OCI-LY7 (cell line): ENCODE measurements at places on chromosomes 3 and 15. TPM values are rescaled to one million over a fixed set of nuclear protein-coding genes. Genes with fewer than 3 reads are reported as not detected.

DNA sequence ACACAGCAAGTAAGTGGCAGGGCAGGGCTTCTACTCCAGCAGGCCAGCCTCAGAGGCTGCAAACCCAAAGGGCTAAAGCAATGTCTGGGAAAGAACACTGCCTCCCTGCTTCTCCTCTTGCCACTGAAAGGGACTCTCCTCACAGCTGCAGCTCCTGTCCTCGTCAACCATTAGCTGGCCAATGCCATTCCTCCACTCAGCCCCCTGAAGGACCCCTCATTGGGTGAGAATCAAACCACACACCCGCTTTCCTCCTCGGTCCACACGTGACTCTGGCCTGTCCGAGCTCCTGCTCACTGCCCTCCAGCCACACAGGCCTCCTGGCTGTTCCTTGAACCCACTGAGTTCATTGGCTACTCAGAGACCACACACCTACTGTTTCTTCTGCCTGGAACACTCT is 253.7 kb upstream of the TLE3 start:
- no peak for DNase-seq

- DNase-seq = no peak
These were observed 15.6 kb downstream of the EOGT start for GRCh38 chr3:68997887-68998286.

DNA sequence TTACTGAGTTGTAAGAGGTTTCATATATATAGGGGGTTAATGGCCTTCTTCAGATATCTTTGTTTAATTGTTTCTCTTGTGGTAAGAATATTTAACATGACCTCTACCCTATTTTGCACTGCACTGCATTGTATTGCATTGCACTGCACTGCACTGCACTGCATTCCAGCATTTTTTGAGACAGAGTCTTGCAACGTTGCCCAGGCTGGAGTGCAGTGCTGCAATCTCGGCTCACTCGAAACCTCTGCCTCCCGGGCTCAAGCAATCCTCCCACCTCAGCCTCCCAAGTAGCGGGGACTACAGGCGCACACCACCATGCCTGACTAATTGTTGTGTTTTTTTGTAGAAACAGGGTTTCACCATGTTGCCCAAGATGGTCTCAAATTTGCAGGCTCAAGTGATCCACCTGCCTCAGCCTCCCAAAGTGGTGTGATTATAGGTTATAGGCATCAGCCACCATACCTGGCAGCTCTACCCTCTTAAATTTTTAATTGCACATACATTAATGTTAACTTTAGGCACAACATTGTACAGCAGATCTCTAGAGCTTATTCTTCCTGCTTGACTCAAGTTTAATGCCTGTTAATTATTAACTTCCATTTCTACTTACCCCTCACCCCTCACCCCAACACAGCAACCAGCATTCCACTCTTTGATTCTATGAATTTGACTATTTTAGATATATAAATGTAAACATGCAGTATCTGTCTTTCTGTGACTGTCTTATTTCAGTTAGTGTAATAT is 38.4 kb downstream of the NEDD4 start:
- no peak for DNase-seq

CYB561D2 gene
- 17.8 and 18.7 TPM in 2 replicates for total RNA-seq

GRCh38 chr3:148246291-148246923 is 451.3 kb upstream of the AGTR1 start:
- no peak for DNase-seq

DNA sequence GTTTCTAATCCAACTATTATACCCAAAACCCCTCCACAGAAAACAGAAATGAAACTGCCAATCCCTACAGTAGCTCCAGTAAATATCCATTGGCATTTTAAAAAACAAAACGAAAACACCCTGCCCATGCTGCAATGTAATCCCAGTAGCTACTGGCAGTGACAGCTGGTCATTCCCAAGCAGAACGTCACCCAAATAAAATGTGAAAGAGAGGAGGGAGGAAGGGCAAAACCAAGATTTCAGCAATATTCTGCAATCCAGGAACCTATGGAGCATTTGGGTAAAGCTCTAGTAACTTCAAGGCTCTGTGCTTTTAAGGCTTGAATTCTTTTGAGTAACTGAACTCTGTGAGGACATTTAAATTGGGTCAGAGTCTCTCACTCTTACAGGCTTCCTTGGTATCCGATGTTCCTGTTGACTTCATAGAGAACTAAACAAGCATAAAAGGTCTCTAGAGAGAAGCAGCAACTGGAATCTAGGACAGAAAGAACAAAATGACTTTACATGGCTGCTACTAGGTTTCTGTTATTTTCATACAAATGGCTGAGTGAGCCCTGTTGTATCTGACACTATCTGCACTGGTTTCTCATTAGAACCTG is 136.2 kb downstream of the TNIK start:
- no peak for DNase-seq

ERICH6 gene
- total RNA-seq = 0.38 TPM in 1 of 2 replicates, not detected in the other

BOC gene
- total RNA-seq = not detected in 2 replicates

GRCh38 chr3:147185781-147186180 is 220.6 kb downstream of the ZIC4 start:
- no peak for DNase-seq

DNA sequence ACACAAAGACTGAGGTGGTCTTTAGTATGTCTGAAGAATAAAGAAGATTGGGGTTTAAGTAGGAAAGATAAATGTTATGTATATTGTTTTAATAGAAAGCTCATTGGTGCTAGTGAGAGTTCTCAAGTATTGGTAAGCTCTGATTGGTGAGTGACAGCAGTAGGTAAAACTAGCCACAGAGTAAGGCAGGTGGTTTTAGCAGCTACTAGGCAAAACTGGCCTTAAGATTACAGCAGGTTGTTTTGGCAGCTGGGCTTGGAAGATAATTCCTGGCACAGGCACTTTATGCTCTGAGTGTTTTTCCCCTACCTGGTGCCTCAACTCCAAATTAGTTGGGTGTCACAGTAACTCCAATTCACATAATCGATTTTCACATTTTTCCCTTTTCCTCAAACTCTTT is 66.3 kb downstream of the STAG1 start:
- no peak for DNase-seq

IRAK2 gene
- total RNA-seq = 1.2 and 1.4 TPM in 2 replicates

MST1R gene
- 0.17 and 0.38 TPM in 2 replicates for total RNA-seq

MINAR1 gene
- total RNA-seq = 1.3 and 1.8 TPM in 2 replicates

DNA sequence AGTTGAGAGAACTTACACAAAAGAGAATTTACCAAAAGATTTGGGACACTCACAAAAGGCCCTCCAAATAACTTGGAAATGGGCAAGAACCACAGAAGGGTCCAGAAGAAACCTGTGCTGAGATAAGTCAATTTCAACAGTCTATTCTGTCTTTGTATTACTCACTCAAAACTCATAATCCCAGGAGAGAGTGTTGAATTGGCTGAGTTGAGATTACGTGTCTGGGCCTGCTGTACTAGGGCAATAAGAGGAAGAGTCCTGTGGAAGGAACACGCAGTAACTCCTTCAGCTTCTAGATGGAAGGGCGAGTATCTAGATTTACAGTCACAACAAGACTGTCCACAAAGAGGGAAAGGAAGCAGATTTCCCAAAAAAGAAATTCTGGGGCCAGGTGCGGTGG is 42.5 kb upstream of the DYNC1LI1 start:
- DNase-seq = no peak

IP6K2 gene
- total RNA-seq = 92.7 and 96.9 TPM in 2 replicates

- DNase-seq = no peak
These were observed 84.5 kb downstream of the CHSY1 start for GRCh38 chr15:101167411-101167752.

DNA sequence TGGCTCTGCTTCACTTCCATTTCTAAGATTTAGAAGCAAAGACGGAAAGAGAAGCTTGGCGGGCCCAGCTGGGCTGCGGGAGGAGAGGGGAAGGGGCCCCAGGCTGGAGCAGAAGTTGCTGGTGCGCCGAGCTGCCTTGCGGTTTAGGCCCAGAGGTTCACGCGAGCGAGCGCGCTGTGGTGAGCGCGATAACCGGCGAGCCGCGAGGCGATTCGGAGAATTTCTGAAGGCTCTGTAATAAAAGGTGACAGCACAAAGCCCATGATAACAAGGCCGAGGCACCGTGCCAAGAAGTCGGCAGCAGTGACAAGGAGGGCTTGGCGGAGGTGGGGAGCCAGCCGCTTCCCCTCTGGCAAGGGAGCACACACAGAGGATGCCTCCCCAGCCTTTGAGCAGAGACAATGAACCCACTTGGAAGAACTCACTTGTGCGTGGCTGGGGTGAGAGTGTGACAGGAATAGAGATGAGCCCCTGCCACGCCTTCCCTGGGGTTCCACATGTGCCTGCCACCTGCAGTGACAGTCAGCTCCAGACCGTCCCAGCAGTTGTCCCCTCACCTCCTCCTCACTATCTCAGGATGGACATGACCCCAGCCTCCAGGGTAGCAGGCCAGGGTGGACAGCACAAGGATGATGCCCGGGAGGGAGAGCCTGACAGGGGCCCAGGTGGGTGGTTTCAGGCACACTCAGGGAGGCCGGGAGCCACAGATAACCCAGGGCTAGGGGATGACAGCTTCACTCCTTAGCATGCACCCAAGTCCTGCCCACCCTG is 315.2 kb downstream of the UACA start:
- DNase-seq = no peak

TMEM41A gene
- 9.8 and 11.0 TPM in 2 replicates for total RNA-seq

SCN5A gene
- total RNA-seq = not detected in 2 replicates

GRCh38 chr15:99105514-99106341 is 848 bp downstream of the SYNM start:
- peak; percentile 17 for DNase-seq

STXBP5L gene
- total RNA-seq = 10.1 and 10.5 TPM in 2 replicates

GRCh38 chr15:40999190-40999589 is 45.9 kb downstream of the CHAC1 start:
- no peak for DNase-seq

- no peak for DNase-seq
These were observed 14.9 kb downstream of the MAGI1 start for GRCh38 chr3:66023738-66024385.

GRCh38 chr15:70355275-70355795 is 257.6 kb upstream of the TLE3 start:
- peak; percentile 11 for DNase-seq

DNA sequence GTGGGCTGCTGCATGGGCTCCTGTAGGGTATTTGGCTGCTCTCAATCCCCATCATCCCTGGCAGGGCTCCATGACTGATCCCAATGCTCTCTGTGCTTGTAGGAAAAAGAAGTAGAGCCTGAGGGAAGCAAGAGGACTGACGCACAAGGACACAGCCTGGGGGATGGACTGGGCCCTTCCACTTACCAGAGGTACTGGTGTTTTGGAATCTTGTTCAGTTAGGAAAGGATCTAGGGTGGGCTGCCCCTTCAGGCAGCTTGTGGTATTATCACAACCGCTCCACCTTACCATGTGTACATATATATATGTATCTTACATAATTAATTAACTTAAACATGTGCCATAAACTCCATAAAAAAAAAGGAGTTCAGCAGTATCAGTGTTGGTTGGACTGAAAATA is 1.3 kb downstream of the SLC28A2 start:
- peak; percentile 14 for DNase-seq

DNA sequence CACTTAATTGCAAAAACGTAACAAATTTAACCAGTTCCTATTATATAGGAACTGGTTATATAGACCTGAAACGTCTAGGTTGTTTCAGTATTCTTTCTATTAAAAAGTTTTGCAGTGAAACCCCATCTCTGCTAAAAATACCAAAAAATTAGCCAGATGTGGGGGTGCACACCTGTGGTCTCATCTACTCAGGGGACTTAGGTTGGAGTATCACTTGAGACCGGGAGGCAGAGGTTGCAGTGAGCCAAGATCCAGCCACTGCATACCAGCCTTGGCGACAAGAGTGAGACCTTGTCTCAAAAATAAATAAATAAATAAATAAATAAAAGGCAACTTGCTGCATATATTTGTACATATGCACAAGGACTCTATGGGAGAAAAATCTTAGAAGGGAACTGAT is 387.0 kb downstream of the TUSC7 start:
- no peak for DNase-seq

SLC12A1 gene
- total RNA-seq = not detected in 2 replicates

RTP1 gene
- total RNA-seq = not detected in 2 replicates

GRCh38 chr3:156763386-156763785 is 62.8 kb upstream of the LEKR1 start:
- DNase-seq = no peak

BRPF1 gene
- 31.5 and 35.5 TPM in 2 replicates for total RNA-seq

DNA sequence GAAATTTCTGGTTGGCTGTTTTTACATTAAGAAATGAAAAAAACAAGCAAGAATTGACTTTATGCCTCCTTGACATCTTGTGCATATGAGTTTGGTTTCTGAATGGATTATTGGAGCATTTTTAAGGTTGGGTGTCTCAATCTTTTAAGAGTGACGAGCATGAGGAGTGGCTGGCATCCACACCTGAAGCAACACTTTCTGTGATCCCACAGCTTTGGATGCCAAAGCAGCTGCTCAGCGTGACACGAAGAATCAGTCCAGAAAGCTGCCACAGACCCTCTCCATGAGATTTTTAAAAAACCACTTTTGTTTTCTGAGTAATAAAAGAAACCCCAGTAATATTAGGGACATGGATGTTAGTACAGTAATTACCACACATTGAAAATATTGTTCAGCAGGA is 154.5 kb downstream of the KLF13 start:
- no peak for DNase-seq
